Inflammatory macrophage treated with lipopolysaccharide for 4 hours (primary cell): ENCODE measurements at places on chromosomes 2 and 18.

GRCh38 chr2:39210846-39211245 is 32.9 kb downstream of the CDKL4 start:
- DNase-seq = no peak

DNA sequence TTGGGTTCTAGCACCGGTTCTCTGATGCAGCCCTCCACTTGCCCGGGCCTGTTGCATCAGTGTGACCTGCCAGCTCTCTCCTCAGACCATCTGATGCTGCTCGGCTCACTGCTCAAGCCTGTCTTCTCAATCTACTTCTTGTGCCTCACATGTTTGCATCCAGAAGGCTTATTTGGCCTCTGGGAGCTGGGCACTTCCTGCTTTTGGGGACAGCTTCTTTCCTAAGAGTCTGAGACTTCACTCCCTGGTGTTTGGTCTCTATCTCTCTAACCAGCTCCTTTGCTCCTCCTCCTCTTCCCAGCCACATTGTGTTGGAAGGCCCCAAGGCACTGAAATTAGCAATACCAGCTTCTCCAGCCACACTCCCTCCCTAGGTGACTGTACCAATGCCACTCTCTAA is 212.8 kb downstream of the CDCA7 start:
- DNase-seq = no peak

- DNase-seq = no peak
Measured at GRCh38 chr2:68466778-68467076, 367 bp downstream of the FBXO48 start.

- no peak for DNase-seq
Measured at GRCh38 chr2:43787895-43788294, 14.1 kb downstream of the DYNC2LI1 start.

- no peak for DNase-seq
Measured at GRCh38 chr2:172578860-172579512, 23.1 kb downstream of the PDK1 start.

GRCh38 chr2:224775647-224776046 is 59.5 kb upstream of the CCDC195 start:
- DNase-seq = no peak

DNA sequence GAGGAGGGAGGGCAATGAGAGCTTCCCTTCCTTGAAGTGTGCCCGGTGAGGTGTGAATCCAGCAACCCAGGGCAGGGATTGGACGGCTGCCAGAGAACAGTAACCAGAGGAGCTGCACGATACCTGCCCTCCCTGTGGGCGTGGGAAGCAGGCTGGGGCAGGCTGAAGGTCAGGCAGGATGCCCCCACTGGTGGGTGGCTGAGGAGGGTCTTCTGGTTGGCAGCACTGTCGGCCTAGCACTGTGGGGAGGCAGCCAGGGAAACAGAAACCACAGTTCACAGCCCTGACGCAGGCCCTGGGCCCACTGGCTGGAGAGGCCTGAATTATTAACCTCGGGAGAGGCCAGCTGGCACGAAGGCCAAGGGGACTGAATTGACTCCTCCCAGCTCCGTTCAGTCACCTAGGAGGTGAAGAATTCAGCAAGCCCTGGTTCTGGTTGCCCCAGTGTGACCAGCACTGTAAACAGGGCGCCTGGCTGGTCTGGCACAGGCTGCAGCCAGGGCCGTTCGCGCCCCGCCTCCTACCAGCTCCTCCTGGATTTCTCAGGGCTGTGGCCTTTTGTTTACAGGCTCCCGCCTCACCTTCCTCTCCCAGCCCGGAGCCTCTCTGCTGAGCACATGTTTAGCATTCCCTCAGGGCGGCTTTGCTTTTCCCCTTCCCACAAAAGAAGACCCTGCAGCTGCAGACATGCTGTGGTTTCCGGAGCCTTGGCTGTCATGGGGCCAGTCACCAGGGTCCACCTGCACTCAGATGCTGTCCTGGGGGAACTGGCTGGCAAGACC is 97.8 kb downstream of the B3GNT2 start:
- no peak for DNase-seq

GRCh38 chr2:37372000-37372399 is 27.6 kb downstream of the QPCT start:
- no peak for DNase-seq

DNA sequence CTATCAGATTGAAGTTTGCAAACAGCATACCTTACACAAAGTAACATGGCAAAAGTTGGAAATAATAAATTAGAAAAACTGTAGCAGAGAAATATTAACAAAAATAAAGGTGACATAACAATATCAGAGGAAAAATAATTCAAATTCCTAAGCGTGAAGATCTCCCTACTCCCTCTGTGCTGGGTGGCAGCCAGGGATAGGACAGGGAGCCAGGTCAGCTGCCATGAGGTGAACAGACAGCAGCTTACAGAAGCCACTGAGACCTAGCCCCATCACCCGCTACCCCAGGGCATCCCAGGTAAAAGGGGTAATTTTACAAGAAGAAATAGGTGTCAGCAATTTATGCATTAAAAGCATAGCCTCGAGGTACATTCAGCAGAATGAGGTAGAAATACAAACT is 423.8 kb upstream of the HS6ST1 start:
- DNase-seq = no peak

GRCh38 chr2:165610591-165611029 is 141.1 kb downstream of the CSRNP3 start:
- DNase-seq = no peak

- no peak for DNase-seq
Measured at GRCh38 chr2:69133898-69134297, 120.9 kb downstream of the ANTXR1 start.

DNA sequence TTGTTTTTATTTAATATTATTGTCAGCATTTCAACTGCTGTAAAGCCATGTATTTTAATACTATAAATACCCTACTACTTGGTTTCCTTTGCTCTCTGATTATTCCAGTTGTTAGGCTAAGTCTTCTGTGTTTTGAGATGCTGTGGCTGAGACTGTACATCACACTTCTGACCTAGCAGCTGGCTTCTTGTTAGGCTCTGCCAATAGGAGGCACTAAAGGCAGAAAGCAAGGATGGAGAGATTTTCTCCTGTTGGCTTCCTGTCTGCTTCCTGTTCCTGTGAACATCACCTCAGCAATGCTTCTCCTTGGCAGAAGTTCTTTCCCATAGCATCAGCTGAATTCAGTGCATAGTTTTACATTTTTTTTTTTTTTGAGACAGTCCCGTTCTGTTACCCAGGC is 68.3 kb upstream of the YPEL5 start:
- DNase-seq = no peak

DNA sequence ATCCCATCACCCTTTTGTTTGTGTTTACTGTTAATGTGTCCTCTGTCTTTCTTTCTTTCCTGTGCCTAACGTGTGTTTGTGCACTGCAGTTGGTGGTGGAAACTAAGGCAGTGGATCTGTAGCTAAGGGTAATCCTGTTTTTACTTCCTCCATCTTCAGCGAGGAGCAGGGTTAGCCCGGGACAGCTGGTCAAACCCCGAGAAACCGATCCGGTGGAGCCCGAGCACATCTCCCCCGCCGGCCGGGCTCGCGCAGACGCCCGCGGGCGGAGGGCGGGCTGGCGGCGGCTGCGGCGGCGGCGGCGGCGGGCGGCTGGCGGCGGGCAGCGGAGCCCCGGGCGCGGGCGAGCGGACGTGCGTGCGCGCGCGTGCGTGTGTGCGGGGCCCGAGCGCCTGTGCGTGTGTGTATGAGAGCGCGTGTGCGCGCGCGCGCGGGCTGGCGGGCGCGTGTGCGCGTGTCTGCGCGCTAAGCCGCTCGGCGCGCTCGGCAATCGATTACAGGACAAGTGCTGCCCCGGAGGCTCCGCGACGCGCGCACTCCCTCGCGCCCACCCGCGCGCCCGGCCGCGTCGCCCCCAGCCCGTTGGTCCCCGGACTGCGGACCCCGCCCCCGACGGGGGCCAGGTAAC is at the start of gene IKZF2:
Gene IKZF2 (minus strand): TSS at position 176 of the 628 bp plus-strand sequence. CDS start 2,983 bp downstream, outside the sequence.
- peak; percentile 82 for DNase-seq

- DNase-seq = peak; percentile 33
Measured at GRCh38 chr18:79068341-79068936, 755 bp upstream of the ATP9B start.

GRCh38 chr2:152894051-152894450 is 175.6 kb downstream of the ARL6IP6 start:
- DNase-seq = no peak

- DNase-seq = no peak
Measured at GRCh38 chr18:23386317-23386716, 66.8 kb upstream of the RIOK3 start.

DNA sequence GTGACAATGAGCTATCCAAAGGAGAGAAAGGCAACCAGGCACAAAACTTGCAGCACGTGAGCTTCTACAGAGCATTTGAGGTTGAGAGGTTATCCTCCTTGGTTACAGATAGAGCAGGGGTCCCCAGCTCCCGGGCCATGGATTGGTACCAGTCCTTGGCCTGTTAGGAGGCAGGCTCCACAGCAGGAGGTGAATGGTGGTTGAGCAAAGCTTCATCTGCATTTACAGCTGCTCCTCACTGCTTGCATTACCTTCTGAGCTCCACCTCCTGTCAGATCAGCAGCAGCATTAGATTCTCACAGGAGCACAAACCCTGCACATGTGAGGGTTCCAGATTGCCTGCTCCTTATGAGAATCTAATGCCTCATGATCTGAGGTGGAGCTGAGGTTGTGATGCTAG is 57.8 kb upstream of the ST8SIA3 start:
- no peak for DNase-seq

GRCh38 chr18:34153711-34154110 is 71.0 kb downstream of the NOL4 start:
- peak; percentile 9 for DNase-seq

GRCh38 chr18:74682141-74682990 is 84.7 kb downstream of the ZNF407 start:
- DNase-seq = no peak

GRCh38 chr18:40553029-40553428 is 1402.0 kb upstream of the PIK3C3 start:
- DNase-seq = no peak

DNA sequence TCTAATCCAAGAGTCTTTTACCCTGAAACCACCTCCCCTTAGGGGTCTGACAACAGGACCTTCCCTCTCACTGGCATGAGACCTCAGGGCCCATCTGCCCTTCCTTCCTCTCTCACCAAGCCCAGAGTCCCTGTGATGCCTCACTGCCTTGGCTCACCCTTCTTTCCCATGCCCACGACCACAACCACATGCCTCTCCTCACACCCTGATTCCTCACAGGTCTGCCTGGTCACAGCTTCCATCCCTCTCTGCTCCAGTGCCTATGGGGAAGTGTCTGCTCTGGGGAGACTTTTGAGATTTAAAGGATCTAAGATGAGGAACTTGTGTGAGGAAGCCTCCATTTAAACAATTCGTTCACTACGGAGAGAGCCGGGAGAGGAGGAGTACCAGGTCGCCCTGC is 98.9 kb upstream of the SH3BP4 start:
- no peak for DNase-seq

DNA sequence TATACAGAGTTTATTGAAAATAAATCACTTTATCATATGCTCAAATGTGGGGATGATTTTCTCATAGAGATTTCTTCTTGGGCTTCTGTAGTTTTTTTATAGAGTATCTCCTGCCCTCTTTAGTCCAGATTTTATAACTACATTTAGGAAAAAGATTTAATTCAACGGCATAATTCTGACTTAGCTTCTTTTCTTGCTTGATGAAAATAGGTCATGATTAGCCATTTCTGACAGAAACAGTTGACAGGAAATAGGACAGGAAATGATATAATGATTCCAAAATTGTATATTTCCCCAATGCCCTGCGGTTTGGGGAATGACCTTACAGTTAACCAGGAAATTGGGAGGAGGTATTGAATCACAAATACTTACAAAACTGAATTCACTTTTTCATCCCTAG is 1531.9 kb upstream of the ACVR2A start:
- peak; percentile 60 for DNase-seq

DNA sequence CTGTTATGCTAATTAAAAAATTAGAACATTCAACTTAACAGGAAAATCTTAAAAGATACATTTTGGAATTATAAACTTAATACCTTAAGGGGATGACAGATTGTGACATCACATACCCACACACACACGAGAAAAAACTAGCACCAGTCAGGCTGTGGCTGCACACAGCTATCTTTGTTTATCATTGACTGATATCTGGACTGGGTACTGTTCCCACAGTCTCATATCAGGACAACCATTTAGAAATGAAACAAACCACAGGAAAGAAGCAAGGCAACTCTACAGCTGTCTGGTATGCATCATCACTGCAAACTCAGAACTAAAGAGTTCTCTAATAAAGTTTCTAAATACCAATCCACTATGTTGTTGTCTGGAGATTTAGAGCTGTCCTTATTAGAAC is 210.9 kb upstream of the SMAD7 start:
- no peak for DNase-seq

GRCh38 chr18:38241736-38242135 is 676.1 kb upstream of the CELF4 start:
- DNase-seq = no peak

DNA sequence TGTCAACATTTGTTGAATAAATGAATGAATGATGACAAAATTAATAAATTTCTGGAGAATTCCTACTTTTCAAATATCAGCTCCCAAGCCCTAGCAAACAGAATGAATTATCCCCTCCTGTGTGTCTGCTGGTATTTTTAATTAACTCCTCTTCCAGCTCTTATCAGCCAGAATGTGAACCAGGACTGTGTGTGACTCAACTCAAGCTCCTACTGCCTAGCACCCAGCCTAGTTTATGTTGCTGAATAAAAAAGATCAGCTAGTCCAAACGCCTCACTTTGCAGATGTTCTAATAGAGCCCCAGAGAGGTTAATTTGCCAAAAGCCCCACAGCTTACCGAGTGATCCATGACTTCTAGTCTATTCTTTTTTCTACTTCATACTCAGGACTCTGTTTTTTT is 50.3 kb downstream of the RABL2A start:
- no peak for DNase-seq

GRCh38 chr2:190458352-190459107 is 50.4 kb downstream of the MFSD6 start:
- no peak for DNase-seq

GRCh38 chr2:186780701-186781316 is 68.2 kb downstream of the ZSWIM2 start:
- DNase-seq = no peak

DNA sequence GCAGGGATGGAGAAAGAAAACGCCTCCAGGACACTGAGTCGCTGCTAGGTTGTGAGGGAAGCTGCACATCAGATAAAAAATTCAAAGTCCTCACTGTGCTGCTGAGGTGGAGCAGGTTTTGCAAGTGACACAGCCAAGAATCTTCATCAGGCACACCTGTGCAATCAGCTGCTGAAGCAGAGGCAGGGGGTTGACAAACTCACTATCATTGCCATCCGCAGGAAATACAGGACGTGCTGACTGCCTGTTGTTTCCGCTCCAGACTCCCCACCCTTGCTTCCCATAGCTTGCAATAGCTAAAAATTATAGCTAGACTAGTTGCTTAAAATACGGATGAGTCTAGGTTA is 147.8 kb upstream of the FHL2 start:
- no peak for DNase-seq

GRCh38 chr18:40365526-40365925 is 1589.5 kb upstream of the PIK3C3 start:
- DNase-seq = no peak

DNA sequence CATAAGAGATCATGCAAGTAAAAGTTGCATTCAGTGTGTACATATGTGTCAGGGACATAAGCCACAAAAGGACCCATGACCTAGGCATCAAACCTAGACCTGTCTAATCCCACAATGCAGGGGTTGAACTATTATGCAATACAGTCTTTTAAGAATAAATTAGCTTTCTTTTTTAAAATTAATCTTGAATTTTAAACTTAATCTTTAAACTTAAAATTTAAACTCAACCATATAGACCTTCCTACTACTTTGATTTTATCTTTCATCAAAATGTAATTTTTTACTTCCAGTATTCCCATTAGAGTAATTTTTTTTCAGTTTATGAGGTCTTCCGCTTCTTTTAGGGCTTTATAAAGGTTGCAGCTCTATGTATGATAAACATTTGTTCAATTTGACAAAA is 702.9 kb downstream of the SUCLG1 start:
- no peak for DNase-seq
